ENCODE measurements at places on chromosomes 4 and X.

DNA sequence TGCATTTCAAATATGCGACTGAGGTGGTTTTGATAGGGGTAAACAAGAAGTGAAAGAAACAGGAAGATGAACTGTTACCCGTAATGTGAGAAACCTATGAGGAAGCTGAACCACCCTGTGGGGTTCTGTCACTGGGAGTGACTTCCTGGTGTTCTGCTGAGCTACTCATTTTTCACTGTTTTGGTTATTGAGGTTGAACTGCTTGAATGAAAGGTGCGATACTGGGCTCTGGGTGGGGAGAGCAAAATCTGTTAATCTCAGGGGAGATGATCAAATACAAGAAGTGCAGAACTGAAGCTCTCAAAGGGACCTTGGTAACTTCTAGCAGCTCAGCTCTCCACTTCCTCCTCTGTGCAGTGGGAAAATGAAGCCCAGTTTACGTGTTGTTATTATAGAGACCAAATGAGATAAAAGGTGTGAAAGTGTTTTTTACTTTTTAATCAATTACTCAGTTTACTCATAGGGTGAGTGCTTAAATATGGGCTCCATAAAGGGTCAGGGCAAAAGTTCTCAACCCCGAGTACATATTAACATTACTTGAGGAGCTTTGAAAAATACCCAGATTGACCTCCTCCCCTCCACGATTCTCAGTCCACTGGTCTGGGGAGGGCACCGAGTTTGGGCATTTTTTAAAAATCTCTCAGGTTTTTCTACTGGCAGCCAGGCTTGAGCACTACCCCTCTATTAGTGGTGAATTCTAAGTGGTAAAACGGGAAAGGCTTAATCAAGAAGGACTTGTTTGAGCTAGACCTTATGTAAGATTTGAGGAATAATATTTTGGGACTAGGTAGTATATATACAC is 66.7 kb downstream of the COQ2 start:
- no peak for DNase-seq

DNA sequence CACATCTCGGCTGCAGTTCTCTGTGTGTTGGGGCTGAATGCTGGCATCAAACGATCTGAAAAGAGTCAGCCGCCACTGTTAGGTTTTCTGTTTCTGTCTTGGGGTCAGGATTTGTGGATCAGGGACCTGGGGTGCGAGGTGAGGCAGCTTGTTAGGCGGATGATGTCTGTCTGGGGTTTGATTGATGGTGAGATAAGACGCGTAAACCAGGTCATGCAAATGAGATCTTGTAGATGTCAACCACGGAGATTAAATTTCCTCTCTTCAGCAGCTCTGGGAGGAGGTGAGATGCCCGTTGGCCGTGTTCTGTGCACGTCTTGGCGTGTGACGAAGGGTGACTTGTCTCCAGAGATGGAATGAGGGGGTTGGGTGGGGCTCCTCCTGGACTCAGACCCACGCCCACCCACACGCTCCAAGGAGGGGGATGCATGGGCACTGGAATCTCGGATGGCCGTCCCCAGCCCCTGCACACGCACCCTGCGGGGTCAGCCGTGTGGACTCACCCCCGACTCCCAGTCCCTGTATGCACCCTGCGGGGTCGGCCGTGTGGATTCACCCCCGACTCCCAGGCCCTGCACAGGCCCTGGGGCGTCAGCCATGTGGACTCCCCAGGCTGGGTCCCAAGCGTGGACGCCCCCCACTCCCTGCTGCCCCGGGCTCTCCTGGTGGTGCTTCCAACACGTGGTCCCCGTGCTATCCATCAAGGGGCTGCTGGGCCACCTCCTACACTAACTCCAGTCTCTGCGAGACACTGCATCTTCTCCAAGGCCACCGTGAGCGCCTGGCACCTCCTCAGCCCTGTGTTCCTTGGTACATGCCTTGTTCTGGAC is 16.0 kb upstream of the UVSSA start:
- no peak for DNase-seq

DNA sequence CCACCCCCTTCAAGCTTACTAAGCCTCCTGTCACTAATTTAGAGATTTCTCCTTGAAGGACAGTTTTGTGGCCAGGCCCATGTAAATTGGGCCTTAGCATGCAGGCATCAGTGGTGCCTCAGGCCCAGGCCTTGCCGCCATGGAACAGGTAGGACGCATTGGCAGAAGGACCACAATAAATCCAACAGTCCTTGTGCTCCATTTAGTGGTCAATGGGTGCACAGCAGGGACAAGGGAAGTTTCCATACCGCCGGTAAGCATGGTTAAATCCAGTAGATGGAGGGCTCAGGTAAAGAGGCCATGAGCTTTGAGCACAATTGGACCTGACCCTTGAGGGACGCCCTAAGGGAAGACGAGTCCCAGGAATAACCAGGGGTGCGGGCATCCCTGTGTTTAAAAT is 97.3 kb downstream of the UGT2B28 start:
- DNase-seq, result no peak

- no peak for DNase-seq
Observed at GRCh38 chrX:154799556-154800348, 5.5 kb downstream of the MPP1 start.

GRCh38 chr4:87251106-87251505 is 30.7 kb upstream of the KLHL8 start:
- DNase-seq, result no peak

DNA sequence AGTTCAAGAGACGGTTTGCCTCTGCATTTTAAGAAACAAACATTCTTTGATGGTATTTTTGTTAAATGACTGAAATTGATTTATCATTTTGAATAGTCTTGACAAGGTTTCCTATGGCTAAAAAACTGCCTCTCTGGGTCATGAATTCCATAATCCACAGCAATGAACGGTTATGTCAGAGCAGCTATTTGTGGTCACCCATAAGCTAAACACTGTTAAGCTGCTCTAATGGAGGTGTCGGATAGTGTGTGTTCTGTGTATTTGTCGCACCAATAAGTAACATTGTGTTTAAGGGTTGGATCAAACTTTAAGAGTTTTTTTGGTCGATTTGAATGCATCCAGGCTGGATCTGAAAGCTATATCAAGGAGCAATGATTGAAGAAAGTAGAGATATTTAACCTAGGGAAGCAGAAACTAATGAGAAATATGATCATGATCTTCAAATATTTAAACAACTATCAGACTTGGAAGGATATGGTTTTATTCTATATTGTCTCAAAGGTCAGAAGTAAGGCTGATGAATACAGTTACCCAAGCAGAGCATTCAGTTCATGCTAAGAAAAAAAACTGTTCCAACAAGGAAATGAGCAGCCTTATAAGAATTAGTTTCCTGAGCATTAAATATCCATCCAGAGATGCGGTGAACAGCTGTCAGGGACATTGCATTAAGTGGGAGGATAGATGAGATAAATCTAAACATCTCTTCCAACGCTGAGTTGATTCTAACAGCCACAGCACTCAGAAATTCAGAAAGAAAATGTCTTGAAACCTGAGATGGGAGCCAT is 232.3 kb upstream of the RPS6KA3 start:
- DNase-seq, result no peak

- no peak for DNase-seq
Observed at GRCh38 chrX:7120878-7121219, 26.7 kb upstream of the STS start.

DNA sequence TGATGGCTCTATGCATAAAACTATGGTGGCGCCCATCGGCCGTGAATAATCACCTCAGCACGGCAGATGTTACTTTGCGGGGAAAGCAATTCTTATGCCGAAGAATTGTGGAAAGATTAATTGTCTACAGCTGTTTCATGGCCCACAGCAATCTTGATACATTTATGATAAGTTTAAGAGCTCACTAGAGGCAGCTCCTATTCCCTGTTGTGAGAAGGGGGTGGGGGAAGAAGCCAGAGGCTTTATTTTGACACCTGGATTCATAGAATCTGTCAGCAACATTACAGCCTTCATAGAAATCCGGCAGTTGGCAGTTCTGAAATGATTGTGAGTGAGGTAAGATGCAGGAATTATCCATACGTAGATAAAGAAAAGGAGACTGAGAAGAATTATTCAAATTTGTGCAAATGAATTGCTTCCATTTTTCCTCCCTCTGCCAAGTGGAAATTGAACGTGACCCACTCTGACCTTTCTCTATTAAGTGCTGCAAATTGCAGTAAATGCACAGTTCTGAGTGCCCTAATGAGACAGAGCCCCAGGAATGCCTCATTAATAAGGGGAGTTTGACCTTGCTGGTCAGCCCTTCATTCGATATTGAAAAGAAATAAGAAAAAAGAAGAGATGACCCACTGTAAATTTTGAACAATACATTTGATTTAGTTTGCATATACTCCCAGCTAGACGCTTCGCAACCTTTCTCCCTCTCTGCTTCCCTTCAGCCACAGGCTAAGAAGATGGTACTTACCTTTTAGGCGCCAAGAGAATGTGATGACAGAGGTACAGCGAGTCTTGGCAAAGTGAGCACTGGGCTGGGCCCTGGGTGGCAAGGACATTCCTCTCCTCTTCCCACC is 188.8 kb downstream of the GPAT3 start:
- no peak for DNase-seq

- no peak for DNase-seq
Observed at GRCh38 chr4:181294421-181294820, 948.8 kb upstream of the TENM3 start.

DNA sequence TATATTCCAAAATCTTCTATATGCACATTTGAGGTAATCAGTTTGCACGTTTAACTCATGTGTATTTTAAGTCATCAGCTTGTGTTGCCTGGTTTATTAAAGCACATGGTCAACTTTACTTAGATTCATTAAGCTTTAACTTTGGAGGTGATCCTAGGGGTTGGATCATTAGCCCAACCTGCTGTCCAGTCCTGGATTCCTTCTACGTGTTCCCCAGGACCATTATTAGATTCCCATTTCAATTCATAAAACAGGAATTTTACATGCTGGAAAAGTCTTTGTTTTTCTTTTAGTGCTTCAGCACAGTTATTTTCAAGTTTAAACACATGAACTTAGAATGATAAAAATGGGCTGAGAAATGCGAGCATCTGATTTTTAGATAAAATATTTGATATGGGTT is 132.5 kb downstream of the SORBS2 start:
- DNase-seq, result no peak

DNA sequence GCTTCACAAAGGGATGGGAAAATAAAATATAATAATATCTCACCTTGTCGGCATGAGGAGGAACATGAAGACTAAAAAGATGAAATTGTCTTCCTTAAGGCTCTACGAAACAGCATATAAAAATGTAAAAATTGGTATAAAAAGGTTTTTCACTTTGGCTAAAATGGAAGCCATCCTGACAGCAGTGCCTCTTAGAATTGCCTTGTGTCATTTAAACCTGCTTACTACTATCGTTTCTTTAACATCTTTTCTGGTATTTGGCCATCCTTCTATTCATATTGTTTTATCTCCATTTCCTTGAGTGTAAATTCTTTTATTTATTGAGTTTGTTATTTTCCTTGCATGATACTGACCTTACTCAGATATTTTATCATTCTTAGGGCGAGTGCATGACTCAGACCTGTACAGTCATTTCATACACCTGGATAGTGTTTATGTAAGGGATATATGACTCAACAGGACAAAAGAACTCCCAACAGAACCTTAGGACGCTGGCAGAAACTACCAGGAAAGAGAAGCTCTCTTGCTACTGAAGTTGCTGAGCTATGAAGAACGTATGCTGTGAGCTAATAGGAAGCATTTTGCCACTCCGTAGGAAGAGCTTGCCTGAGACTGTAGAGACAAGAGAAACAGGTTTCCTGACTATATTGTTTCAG is 5.8 kb upstream of the CDKN2AIP start:
- DNase-seq, result no peak

DNA sequence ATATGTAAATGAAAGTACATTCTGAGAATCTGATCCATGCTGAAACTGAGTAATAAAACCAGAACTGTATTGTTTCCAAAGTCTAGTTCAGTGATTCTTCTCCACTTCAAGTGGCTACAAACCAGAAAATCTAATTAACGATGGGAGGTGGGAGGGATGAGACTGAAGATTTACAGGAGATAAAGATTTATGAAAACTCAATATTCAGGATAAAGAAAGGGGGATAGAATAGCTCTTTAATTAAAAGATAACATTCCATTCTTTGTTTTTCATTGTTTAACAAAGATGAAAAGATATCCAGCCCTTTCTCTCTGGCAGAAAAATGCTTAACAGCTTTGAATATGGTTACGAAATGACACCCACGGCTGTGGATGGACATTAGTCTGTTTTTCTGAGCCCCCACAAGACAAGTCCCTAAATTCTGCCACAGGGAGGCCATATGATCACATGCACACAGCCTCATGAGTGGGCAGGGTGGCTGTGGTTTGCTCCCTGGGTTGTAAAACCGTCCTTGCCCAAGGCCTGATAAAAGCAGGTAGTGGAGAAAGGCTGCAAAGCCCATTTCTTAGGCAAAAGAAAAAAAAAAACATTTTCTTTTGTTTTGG is 36.4 kb downstream of the TMEM150C start:
- no peak for DNase-seq

- DNase-seq, result no peak
Observed at GRCh38 chr4:104507112-104507511, 12.4 kb upstream of the CXXC4 start.

GRCh38 chr4:147830102-147830463 is 98.2 kb downstream of the ARHGAP10 start:
- DNase-seq, result no peak

GRCh38 chr4:152784490-152785350 is 5.0 kb downstream of the ARFIP1 start:
- no peak for DNase-seq

DNA sequence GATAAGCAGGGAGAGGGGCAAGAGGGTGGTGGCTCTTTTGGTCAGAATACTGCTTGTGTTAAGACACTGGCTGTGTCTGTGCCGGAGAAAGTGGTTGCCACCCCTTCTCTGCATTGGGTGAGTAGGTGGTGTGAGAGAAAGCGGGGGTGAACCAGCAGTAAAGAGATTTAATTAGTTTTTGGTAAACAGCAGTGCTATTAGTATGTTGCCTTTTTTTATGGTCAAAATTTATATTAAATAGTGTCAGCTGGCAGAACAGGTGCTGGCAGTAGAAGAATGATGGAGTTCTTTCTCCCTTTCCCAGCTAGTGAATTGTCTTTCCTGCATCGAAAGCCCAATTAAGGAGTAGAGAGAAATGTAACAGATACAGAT is 181.6 kb downstream of the LARP7 start:
- no peak for DNase-seq

GRCh38 chrX:37676811-37677210 is 8.8 kb upstream of the XK start:
- DNase-seq, result no peak

GRCh38 chr4:146507632-146508031 is 14.1 kb downstream of the SLC10A7 start:
- no peak for DNase-seq

- DNase-seq, result no peak
Observed at GRCh38 chr4:41321216-41321945, 64.7 kb downstream of the UCHL1 start.

- no peak for DNase-seq
Observed at GRCh38 chr4:163544407-163545038, 50.0 kb downstream of the TMA16 start.

DNA sequence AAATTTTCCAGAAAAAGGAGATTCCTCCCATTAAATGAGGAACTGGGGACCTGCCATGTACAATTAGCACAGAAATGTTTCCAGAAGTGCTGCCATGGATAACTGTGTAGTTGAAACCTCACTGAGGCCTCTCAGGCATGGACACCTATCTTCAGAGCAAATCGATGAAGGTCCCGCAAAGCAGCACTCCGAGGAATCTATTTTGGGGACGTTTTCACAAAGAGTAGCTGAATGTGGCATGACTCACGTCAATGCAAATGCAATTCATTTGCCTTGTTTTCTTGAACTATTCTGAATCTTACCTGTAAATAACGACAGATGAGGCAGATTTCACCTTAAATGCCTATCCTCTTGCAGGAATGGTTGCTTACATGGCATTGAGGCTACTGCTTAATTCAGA is 87.1 kb upstream of the STS start:
- no peak for DNase-seq

All from left renal pelvis (tissue), 4 donors.